Stimulated activated CD8-positive, alpha-beta memory T cell treated with anti-CD3 and anti-CD28 coated beads, Interleukin-7, amount 100 ng/mL, for 4 hours (primary cell): ENCODE measurements at places on chromosomes 16 and 17.
A peak's percentile ranks its signal among the peaks of the same experiment; 100 is the strongest.

- DNase-seq: no peak
Measured at GRCh38 chr16:3057181-3058138, 8.0 kb upstream of the IL32 start.

GRCh38 chr17:59001158-59001814, 105.4 kb downstream of the TRIM37 start:
- peak; percentile 66 for DNase-seq

GRCh38 chr16:89018282-89019158, 41.5 kb upstream of the CBFA2T3 start:
- DNase-seq: no peak

- DNase-seq: no peak
Measured at GRCh38 chr17:61157246-61157886, 242.3 kb upstream of the TBX2 start.

GRCh38 chr16:2486645-2487516, 12.0 kb downstream of the TBC1D24 start:
- peak; percentile 76 for DNase-seq

DNA sequence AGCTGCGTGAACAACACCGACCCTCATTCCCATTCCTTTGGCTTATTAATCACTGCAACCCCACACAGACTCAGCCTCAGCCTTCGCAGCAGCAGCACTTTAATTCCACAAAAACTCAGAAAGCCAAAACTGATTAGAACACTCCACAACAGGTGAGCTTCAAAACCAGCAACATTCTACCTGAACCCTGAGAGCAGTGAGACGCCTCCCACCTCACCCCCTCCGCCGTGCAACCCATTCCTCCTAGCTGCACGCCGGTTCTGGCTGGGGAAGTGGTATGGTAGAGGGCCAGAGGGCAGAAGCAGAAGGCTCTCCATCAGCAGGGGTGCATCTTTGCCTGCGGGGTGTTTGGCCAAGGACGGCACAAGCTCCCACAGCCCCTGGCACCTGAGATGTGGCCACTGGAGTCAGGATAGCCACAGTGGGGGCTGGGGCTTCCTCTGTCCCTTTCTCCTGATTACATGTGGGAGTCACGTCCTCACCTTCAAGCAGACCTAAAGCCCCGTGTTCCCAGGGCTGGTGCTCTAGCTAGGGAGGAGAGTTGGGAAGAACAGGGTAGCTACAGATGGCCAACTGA, 1.6 kb downstream of the BORCS6 start:
- DNase-seq: no peak

GRCh38 chr16:19088341-19088916, 21.0 kb downstream of the COQ7 start:
- no peak for DNase-seq

DNA sequence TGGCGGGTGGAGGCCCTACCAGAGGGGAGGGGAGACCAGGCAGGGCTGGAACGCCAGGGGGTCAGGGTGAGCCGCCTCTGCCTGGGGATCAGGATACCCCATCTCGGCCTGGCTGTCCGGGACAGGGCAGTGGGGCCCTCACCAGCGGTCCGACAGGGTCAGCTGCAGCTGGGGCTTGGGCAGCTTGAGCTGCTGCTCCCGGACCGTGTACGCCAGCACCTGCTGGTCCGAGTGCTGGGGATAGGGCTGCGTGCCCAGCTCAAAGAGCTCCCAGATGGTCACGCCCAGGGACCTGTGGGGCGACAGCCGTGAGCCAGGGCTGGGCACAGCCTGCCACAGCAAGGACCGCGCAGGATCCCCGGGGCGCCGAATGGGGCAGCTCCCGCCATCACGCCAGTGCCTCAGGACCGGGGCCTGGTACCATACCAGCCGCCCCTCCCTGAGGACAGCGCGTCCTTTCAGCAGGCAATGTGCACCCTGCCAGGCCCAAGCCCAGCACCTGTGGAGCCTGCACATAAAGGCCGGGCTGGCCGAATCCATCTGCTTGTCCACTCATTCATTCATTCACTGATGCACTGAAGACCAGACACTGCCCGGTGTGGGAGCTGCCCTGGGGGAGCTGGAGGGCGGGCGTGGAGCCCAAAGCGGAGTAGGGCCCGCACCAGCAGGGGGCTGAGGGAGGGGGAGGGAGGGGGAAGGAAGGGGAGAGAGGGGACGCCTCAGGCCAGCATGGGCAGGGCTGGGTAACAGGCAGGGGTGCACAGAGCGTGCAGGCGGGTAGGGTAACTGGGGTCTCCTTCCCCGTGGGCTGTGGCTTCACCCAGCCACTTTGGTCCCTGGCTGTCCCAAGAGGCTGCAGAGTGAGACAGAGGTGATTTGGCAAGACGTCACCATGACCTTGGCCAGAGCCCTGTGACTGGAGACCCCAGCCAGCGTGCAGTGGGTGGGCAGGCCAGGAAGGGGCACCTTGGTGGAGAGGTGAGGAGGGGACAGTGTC, 42.0 kb upstream of the PVALEF start:
- DNase-seq: no peak

DNA sequence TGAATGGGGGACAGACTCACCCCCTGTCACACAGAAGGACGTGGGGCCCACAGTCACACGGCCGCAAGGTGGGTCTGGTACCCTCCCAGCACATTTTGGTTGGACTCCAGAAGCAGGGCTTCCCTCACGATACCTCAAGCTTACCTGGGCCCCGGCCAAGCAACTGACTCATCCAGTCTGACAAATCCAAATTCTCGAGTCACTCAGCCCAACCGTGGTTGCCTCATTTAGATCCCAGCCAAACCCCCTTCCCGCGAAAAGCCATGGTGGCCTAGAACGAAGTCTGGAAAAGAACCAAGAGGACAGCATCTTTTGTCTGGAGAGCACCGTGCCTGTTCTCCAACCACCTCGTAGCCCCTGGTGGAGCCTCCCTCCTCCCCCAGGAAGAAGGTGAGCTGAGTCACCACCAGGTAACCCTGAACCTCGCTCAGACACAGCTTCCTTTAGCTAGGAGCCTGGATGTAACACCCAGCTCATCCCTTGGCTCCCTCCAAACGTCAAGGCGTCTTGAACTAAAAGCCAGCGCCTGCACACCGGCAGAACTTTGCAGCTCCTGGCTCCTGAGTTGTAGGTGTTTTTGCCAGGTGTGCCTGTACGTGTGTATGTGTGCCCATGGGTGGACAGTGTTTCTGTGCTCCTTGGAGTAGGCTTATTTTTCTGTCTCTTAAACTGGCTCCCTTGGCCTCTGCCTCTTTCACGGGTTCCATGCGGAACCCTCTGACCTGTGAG, 78.9 kb downstream of the CMIP start:
- no peak for DNase-seq

GRCh38 chr16:56041556-56042140, 149.6 kb upstream of the GNAO1 start:
- no peak for DNase-seq

DNA sequence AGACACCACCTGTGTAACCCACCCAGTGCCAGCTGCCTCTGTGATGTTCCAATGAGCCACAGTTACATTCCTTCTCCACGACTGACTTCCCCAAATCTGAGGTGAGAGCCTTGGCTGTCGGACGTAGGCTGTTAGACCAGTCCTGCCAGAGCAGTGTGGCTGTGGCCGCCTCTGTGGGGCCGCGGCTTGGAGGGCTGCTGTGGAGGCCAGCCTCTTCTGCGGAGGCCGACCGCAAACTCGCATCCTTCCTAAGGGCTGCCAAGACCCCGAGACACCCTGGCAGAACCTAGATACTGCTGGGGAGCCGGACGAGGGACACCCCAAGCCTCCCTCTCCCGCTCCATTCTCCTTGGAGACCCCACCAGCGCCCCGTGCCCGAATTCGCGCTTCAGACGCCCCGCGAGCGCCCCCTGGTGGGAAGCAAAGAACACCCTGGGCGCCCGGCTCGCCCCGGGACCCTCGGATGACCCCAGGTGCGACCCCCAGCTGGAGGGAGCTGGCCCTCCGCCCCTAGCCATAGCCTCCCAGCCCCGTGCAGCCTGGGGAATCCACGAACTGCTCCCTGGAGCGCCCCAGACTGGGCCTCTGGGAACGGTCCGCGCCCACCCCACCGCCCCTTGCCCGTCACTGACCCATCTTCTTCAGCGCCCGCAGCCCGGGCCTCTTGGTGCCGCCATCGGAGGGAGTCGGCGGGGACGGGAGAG, 547 bp downstream of the PLCD3 start:
- no peak for DNase-seq

GRCh38 chr16:30699615-30700099, 686 bp downstream of the SRCAP start:
- DNase-seq: no peak

DNA sequence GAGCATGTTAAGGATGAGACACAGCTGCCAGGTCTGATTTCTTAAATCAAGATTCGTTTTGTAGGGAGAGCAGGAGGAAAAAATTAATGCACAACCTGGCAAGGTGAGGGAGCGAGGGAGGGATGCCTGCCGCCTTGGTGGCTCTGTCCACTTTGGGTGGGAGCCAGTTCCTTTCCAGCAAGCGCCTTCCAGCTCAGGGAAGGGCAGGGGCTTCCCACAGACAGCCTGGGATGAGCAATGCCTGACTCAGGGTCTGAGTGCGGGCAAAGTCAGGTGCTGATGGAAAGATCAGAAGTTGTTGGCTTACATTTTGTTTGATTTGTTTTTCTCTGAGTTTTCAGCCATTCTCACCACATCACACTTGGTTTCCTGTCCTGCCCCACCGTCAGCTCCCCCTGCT, 220.7 kb downstream of the ENGASE start:
- DNase-seq: no peak

GRCh38 chr17:42266918-42267766, 9.0 kb downstream of the STAT5B start:
- DNase-seq: peak; percentile 25

- no peak for DNase-seq
Measured at GRCh38 chr16:30731411-30731810, 16.8 kb upstream of the PHKG2 start.
